Neural crest cell (in vitro differentiated cells): ENCODE measurements at places on chromosomes 5 and 9.

DNA sequence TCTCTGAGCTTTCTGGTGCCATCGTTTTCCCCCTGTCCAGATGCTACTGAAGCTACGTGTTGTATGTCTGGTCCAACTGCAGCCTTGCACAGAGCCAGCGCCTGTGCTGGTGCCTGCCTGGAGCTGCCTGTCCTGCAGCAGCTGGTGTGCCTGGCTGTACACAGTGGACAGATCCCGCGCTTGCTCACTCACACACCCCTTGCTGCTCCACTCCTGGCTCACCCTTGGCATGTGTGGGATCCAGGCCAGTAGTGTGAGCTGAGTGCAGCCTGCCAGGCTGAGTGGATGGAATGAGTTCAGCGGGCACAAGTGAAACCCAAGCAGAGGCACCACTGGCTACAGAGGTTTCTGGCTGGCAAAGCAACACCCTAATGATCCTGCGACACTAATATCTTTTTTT lies 40.4 kb downstream of the FER start:
- no peak for DNase-seq

DNA sequence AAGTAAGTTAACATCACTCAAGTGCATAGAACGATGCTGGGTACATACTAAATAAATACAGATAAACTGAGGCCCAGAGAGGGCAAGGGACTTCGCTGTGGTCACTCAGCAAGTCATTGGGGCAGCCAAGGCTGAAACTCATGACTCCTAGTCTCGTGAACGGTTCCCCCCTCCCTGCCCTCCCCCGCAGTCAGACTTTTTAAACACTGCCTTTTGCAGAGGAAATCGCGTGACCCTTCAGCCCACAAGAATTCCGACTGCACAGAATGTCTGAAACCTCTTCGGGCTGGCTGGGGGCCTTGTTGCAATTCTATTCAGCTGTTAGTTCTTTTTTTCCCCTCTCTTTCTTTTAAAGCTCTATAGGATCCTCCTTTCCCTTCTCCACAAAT lies 28.1 kb downstream of the NEK6 start:
- DNase-seq, result no peak

- no peak for DNase-seq
Measured at GRCh38 chr9:105681724-105682123, 12.6 kb upstream of the TMEM38B start.

GRCh38 chr5:68381909-68382308 lies 166.4 kb downstream of the PIK3R1 start:
- DNase-seq, result no peak

DNA sequence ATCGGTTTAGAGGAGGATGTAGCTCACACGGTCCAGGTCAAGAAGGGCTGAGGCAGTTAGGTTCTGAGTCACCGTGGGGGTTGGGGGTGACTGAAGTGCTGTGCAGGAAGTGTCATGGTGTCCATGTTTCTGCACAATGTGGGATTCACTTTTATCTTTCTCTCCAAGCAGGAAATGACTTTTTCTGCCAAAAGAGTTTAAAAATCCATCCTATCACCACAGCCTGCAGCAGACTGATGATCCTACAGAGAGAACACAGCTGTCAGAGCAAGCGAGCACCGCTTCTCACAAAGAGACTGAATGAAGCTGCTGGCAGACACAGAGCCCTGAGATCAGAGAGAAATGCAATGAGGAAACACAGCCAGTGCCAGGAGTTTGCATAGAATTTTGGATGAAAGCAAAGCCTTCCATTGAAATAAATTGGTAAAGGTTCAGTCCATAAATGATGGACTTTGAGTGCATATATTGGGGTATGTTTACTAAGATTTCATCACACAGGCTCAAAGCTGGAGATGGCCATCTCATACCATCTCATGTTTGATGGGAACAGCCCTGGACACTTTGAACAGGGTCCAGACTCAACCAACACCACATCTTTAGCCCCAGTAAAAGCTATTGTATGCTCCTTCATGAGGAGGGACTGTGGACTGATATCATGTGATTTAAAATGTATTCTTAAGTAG lies 213.9 kb upstream of the FBXL7 start:
- no peak for DNase-seq

GRCh38 chr5:76723906-76724305 lies 8.0 kb downstream of the F2R start:
- no peak for DNase-seq

DNA sequence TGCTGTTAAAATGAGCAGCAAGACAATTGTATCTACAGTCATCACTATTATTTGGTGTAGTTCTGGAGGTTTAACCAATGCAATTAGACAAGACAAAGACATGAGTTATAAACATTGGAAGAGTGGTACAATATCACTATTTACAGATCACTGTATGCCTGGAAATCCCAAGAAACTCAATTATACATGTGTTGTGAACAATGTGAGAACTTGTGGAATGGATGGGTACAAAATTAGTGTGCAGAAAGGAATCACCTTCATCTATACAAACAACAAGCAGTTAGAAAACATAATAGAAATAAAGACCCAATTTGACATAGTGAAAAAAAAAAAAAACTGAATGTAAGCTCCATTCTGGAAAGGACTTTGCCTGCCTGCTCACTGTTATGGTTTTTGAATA lies 12.4 kb upstream of the CCDC112 start:
- DNase-seq, result no peak

DNA sequence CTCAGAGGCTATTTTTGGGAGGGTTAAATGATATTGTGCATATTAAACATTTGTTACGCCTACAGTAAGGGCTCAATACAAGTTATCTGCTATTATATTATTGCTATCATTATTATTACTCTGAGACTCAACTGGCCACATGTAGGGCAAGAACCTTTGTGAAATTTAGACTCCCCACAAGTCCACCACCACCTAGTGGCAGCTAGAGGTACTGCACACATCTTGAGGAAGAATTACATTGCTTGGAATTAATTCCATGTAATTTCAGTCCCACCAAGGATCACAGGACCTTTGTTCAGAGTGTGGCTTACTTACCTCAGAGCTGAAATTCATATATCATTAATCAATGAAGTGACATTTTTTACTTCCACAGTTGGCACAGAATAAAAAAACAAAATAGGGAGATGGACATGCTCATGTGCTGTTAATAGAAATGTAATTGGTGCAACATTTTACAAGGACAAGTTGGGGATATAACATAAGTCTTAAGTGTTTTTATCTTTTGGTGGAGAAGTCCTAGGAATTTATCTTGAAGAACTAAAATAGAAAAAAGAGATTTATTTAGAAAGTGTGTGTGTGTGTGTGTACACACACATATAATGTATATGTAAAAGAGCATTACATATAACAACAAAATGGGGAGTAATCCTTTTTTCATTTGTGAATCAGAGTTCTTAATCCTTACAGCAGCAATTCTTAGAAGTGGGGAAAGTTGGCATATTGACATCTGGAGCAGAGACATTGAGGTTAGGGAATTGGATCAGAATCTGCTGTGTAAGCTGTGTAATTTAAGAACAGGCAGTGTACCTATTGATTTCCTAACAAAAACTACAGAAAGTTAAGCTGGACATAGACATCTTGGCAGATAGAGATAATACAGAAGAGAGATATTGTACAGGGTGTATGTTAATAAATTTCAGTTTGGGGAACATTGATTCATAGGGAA lies 11.2 kb downstream of the MSANTD3 start:
- DNase-seq, result peak; percentile 79

DNA sequence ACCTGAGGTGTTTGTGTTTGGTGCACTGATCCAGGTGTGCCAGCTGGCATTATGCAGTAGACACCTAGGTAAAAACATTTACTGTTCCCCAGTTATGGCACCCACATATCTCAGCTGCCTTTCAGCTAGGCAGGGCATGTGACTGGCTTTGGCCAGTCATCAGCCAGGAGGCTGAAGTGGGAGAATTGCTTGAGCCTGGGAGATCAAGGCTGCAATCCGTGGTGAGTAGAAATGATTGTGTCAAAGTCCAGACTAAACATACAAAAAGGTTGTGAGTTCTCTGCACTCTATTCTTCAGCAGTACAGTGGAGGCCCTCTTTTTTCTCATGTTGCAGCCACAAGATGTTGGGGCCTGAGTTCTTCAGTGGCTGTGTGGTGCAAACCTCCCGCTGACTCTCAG lies 3.2 kb upstream of the FBLL1 start:
- no peak for DNase-seq

- DNase-seq, result no peak
Measured at GRCh38 chr9:27198190-27198589, 89.2 kb downstream of the TEK start.

- DNase-seq, result no peak
Measured at GRCh38 chr9:27041746-27042145, 36.3 kb upstream of the LRRC19 start.

DNA sequence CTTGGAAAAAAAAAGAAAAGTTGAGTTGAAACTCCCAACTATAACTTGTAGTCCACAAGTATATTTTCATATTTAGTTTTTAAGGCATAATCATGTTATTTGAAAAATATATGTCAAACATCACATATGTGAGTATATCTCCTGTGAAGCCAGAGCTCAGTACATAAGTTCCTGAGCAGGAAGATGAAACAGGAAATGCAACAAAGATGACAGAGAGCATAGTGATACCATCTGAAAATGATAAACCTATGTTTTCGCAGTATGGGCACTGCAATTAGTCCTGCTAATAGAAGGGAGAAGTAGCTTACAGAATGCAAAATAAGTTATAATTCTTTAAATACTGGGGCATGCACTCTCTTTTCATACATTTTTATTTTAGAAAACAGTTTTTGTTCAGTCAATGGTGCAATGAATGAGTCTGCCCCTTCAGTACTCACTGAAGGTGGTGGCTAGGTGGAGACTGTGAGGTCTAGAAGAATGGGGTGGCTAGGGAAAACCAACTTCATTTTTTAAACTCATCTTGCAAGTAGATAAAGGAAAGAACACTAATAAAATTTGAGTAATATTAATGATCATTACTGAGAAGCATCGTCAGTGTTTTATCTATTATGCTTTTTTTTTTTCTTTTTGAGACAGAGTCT lies 54.1 kb upstream of the FYB1 start:
- DNase-seq, result no peak

DNA sequence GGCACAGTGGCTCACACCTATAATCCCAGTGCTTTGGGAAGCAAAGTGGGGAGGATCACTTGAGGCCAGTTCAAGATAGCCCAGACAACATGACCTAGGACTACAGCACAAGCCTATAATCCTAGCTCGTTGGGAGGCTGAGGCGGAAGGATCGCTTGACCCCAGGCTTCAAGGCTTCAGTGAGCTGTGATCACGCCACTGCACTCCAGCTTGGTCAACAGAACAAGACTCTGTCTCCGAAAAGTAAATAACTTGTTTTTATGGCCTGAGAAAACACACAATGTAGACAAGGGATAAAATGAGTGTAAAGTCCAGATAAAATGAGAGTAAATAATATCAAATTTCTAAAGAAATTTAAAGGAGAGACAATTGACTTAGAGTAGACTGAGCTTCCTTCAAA lies 26.3 kb downstream of the SHLD3 start:
- no peak for DNase-seq

DNA sequence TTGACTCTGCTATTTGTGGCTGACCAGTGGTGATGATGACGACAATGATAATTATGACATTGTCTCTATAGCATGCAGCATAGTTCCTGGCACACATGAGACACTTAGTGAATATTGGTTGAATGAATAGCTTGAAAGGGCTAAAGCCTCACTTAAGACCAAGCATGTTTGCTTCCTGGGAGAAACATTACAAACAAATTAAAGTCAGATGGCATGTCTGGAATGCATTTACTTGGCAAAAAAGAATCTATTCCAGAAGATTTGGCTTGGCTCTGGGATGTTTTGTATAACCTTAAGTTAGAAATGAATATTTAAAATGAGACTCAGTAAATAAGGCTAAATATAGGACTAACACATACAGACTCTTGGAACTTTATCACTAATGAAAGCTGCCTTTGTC lies 21.6 kb downstream of the GAS1 start:
- no peak for DNase-seq

- no peak for DNase-seq
Measured at GRCh38 chr5:177183142-177183541, 49.6 kb downstream of the NSD1 start.
